Umbilical cord (tissue), 2 donors: ENCODE measurements at places on chromosomes 1 and 21. TPM values are rescaled to one million over a fixed set of nuclear protein-coding genes. Genes with fewer than 3 reads are reported as not detected.

DNA sequence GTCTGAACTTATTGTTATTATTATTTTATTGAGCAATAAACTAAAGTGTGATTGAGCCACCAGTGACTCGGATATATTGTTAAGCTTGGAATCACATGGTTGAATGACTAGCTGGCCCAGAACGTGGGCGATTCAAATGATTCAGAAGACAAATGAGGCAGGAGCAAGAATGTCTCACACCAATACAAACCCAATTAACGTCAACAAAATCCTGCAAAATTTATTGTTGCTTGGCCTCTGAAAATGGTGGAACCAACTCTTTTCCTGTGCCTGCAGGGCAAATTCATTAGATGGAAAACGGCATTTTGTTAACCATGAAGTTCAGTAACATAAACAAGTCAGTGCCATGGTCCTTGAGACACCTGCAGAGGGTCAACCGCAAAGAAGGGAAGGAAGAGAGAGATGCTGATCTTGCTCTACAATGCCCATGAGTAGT, 482.0 kb downstream of the SETD4 start:
- no peak for DNase-seq

DNA sequence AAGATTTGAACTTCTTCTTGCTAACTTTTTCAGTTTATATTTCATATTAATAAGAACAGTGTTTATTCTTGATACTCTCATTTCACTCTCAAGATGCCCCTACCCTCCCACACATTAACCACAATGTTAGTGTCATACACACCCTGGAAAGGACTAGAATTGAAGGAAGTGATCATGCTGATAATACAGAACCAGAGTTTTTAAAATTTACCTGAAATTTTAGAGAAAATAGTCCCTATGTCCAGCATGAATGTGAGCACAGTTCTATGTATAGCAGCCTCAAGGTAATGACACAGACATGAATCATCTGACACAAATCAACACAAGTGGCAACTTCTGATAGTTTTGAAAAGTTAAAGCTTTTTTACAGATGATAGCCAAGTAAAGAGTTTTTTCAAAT, 26.0 kb downstream of the RGS1 start:
- no peak for DNase-seq

DNA sequence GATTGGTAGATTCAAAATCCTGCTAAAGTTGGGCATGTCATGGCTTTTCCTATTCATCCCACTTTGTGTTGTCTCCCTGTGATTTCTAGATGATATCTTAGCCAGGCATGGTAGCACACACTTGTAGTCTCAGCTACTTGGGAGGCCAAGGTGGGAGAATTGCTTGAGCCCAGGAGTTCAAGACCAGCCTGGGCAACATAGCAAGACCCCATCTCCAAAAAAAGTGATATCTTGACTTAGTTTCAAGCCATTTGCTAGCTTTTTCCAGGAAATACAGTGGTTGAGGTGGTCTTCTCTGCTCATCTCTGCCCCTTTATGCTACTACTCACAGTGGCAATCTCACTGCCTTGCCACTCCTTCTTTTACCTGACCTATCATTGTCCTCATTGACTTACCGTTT, 12.3 kb upstream of the HAX1 start:
- no peak for DNase-seq

GRCh38 chr1:117567435-117567834, 38.4 kb upstream of the TENT5C start:
- DNase-seq, result no peak

DNA sequence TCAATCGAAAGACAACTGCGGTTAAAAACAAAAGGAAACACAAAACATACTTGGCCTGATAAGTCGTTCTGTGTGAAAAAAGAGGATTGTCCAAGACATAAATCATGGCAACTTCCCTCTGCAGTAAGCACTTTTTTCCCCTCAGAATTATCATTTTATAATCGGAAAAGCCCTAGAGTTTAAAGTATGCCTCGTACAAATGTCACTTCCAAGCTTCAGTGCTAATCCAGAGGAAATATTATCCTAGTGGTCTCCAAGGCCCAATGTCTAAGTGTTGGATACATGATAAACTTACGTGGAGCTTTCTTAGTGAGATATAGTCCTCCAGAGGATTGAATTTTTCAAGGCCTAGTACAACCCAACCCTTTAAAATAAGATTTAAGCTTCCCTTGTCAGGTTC, 11.2 kb upstream of the NTMT2 start:
- DNase-seq, result peak; percentile 20

- peak; percentile 43 for DNase-seq
Observed at GRCh38 chr1:205190845-205191577, 20.5 kb downstream of the DSTYK start.

- DNase-seq, result no peak
Observed at GRCh38 chr1:171969813-171970212, 128.5 kb downstream of the DNM3 start.

DNA sequence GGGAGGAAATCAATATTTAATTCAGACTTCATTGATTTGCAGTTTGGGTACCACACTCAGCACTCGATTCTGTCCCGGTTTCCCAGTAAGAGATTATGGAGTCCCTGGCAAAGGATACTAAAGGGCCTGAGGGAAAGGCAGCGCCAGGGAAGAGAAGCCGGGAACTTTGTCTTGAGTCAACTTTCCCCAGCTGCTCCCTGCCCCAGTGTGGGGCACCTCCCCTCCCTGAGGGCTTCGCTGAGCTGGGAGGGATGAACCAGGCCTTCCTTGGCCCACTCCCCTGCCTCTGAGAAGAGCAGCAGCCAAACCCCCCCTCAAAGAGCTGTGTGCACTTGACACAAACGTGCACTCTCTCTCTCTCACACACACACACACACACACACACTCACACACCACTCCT, 32.6 kb downstream of the OPTC start:
- DNase-seq, result peak; percentile 66

DENND2C gene
- 10.8 TPM for total RNA-seq

DIO1 gene
- not detected for total RNA-seq

APCS gene
- 3.9 TPM for total RNA-seq

DNA sequence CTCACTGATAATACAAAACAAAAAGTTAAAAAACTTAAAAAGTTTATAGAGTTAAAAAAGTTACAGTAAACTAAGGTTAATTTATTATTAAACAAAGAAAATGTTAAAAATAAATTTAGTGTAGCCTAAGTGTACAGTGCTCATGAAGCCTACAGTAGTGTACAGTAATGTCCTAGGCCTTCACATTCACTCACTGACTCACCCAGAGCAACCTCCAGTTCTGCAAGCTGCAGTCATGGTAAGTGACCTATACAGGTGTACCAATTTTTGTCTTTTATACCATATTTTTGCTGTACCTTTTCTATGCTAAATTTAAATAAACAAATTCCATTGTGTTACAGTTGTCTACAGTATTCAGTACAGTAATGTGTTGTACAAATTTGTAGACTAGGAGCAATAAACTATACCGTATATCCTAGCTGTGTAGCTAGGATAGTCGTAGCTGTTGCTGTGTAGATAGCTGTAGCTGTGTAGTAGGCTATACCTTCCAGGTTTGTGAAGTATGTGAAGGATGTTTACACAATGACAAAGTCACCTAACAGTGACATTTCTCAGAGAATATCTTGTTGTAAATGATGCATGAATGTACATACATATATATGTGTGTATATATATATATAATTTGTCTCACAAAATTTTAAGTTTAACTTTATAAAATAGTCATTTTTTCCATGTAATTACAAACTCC, 140.2 kb downstream of the TGFB2 start:
- no peak for DNase-seq

DNA sequence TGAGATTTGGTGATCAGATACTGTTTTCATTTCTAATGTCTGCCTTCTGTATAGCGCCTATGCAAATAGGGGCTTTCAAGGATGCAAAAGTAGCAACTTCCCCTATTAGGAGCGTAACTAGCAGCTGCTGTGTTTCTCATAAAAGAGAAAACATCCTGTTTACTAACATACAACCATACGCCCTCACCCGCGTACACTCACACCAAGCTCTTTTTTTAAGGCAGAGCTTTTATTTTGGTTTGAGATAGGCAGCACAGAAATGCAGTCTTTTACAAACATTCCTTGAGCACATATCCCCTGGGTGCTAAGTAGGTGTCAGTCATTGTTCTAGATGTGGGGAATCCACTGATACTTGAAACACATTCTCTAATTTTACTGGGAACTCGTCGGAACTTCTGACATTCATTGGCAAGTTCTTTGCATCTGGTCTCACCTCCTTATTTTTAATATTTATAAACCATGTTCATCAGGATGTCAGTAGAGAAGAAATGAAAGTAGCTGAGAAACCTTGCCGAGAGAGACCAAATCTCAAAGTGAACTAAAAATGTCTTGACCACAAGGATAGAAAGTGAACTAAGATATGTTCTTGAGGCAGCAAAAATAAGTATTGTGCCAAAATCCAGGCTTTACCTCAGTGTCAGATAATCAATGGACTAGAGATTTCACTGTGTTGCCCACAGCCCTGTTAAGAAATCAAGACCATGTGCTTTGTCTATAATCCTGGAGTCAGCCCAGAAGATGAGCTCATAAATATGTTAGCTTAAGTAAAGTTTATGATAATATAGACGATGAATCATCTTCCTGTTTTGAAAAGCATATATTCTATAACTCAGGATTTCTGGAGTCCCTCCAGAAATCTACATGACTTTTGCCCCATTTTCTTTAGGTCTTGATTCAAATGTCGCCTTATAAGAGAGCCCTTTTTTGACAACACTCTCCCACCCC, 350.9 kb downstream of the ST6GALNAC3 start:
- peak; percentile 79 for DNase-seq
